ENCODE measurements at places on chromosomes 7 and 10.
A peak's percentile ranks its signal among the peaks of the same experiment; 100 is the strongest.

DNA sequence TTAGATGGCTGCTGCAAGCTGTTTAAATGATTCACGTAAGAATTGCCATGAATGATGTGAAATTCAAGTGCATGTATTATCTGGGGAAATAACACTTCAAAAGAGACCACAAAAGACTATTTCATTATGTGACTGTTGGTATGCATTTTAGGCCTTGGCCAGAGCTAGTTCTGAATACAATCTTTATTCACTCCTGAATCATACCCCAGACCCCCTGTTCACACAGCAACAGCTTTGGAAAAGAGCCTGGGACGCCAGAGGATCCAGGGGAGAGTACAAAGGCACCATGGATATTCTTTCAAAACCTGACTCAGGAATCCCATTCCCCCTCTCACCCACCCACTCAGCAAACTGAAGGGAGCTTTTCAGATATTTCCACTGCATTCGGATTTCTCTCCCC, 377.1 kb upstream of the DPP6 start:
- no peak for DNase-seq

- no peak for DNase-seq
Observed at GRCh38 chr10:97895915-97896314, 46.3 kb downstream of the GOLGA7B start.

DNA sequence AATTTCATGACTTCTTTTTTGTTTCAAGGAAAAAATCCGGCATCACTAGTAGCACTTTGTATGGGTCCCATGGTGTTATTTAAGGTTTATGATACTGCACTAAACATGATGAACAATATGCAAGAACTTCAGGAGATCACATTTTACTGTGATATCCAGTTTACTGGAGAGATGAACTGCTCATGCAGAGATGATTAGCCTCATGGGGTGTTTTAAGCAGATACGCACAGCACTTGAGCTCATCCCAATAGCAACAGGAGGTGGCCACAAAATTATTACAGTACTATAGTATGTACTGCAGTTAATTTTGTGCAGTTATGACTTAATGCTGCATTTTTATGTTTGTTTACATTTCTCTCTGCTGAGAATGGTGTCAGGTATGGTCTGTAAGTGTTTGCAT, 303.7 kb upstream of the PCDH15 start:
- DNase-seq, result no peak

DNA sequence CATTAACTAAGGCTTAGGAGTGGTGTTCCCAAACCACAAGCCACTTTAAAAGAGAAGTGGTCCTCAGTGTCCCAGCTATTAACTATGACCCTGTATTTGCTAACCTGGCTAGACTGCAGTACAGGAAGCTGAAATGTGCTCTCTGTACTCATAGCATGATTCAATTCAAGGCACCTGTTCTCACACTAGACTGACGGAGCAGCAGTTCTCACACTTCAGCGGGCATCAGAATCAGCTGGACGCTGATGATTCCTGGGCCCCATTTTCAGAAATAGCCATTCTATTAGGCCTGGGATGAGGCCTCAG, 24.5 kb upstream of the MSRB2 start:
- DNase-seq, result no peak

DNA sequence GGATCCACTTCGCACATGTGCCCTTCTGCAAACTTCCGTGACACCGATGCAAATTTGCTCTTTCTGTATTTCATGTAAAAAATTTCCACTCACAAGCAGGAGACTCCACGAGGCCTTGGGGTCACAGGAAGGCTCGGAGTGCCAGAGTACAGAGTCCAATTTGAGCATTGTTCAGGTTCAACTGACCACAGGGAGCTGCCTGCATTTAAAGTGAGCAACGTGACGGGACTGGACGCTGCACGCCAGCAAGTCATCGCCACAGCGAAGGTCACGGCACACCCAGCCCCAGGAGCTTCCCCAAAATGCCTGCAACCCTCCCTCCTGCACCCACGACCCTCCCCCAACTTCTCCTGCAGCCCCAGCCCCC, 41.5 kb upstream of the NKX6-2 start:
- no peak for DNase-seq

GRCh38 chr10:14645239-14645960, 129.3 kb downstream of the FAM107B start:
- peak; percentile 64 for DNase-seq

- DNase-seq, result no peak
Observed at GRCh38 chr10:131736321-131736980, 164.4 kb upstream of the PPP2R2D start.

DNA sequence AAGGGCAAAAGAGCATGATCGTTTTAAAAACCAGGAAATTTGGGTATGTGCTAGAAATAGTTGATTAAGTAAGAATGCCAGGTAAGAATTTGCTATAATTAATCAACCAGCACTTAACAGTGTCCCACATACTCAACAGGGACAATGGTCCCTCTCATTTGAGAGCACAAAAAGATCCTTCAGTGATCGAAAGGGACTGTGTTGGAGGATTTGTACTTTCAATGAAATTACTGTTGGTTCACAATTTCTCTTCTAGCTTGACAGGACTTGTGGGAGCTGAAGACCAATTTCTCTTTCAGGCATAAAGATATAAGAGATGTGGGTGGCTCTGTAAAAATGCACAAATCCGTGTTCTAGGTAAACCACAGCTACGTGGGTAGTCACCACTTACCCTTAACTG, 12.5 kb upstream of the PLEKHS1 start:
- no peak for DNase-seq

GRCh38 chr7:2953588-2954407, 89.9 kb downstream of the CARD11 start:
- no peak for DNase-seq

- no peak for DNase-seq
Observed at GRCh38 chr10:125149036-125149679, 11.2 kb downstream of the CTBP2 start.

- peak; percentile 75 for DNase-seq
Observed at GRCh38 chr7:55432939-55433784, 68.0 kb downstream of the LANCL2 start.

GRCh38 chr7:108442039-108442568, 14.1 kb downstream of the NRCAM start:
- no peak for DNase-seq

GRCh38 chr10:35453855-35454532, 117.7 kb downstream of the CCNY start:
- DNase-seq, result no peak

DNA sequence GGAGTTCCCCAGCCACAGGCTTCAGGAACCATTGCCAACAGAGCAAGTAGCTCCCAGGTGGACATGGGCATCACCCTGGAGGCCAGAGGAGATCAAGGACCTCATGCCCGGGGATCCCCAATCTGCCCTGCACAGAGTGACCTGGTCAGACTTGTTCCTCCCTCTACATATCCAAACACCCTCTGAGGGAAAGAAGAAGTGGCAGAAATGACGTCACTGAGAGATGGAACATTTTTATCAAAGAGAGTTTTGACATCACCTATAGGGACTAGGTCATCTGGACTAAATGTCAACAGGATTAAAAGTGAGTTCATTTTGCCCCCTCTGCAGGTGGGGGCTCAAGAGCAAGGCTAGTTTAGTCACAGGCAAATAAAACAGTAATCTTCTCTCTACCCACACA, 273.7 kb downstream of the SKAP2 start:
- no peak for DNase-seq

GRCh38 chr10:132257907-132258306, 49.8 kb downstream of the STK32C start:
- no peak for DNase-seq

DNA sequence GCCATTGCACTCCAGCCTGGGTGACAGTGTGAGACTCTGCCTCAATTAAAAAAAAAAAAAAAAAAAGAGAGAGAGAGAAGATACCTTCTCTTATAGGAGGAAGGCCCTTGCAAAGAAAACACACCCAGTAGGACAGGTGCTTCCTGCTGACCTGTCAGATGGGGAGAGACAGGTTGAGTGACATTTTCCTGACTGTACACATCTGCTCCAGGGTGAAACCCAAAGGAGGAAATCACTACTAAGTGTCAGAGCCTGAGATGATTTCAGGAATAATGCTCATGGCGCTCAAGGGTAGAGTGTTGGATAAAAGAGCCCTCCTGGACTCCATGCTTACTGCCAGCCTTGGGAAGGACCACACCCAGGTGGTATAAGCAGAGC, 1.7 kb upstream of the STN1 start:
- no peak for DNase-seq

DNA sequence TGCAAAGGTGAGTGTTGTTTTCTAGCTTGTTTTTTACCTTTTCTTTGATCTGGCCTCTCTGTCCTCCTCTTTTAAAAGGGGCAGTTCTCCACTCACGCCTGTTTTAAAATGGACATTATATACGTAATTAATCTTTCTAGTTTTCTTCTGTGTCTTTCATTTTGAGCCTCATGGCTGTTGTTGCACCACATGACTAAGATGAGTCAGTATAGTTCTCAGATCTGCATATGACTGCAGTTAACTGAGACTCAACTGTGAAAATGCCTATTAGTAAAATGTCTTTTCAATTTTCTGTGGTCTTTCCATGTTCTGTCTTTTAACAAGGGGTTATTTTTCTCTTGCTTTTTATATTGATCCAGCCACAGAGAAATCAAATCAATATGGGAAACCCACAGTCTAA, 296.1 kb downstream of the CDK14 start:
- DNase-seq, result no peak

DNA sequence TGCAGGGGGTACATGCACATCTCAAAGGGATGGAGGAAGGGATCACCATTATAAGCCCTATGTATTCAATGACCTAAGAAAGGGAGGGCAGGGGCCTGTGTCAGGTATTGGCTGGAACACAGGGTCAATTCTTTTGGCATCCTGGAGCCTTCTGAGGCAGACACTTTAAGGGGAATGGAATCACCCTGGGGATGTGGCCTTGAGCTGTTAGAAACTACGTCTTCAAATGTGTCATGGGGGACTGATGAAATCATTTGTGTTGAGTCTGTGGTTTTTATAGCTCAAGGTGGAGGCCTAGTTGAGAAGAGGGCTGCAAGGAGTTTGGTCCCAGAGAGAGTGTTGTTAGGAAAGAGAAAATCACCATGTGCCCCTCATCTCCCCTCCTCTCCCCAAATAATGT, 206.1 kb upstream of the CELF2 start:
- no peak for DNase-seq

DNA sequence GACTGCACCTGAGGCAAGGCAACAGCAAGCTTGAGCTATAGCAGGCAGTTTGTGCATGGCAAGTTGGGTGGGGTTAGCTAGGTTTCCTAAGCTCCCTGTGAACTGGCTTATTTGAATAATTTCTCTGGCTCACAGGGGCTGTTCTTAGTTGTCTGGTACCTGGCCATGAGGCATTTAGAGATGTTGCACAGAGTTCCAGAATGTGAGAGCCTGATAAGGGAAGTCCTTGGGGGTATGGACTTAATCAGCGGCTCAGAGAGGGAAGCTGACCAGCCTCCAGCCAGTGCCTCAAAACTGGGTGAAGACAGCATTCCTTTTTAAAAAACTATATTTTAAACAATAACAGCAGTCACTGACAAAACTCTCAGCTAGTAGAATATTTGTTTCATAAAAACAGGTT, 307.4 kb downstream of the FZD1 start:
- DNase-seq, result no peak

- peak; percentile 87 for DNase-seq
Observed at GRCh38 chr10:96789571-96790108, 42.5 kb upstream of the LCOR start.

All from activated CD4-positive, alpha-beta T cell treated with anti-CD3 and anti-CD28 coated beads, Interleukin-2, amount 10 ng/mL, durations not matched to agents 24 days and 14 days (primary cell).